ENCODE measurements at places on chromosomes 13 and 19.

GRCh38 chr19:28285078-28285477, 927.9 kb downstream of the UQCRFS1 start:
- no peak for DNase-seq
- no peaks in the 10 kb centered on the region for H3K36me3 ChIP-seq
- H3K27me3 ChIP-seq, result no peaks in the 10 kb centered on the region
- no peak overlapping the region for H3K4me3 ChIP-seq

DNA sequence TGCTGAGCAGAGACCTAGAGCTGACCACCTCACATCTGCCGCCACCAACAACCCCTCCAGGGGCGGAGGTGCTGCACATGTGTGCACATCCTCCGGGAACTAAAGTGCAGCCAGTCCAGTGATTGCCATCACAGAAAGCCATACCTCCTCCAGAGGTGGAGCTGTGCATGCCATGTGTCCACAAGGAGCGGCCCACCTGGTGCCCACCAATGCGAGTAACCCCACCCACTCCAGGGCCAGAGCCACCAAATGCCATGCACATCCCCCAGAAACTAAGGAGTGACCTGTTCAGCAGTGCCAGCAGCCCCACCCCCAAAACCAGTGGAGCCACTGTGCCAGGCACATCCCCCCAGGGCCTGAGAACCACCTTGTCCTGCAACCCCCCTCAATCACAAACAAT, 557.9 kb downstream of the UQCRFS1 start:
- H3K27ac ChIP-seq, result no peak overlapping the region
- H3K4me3 ChIP-seq, result no peak overlapping the region
- no peaks in the 10 kb centered on the region for H3K4me1 ChIP-seq
- no peaks in the 10 kb centered on the region for H3K27me3 ChIP-seq
- no peak for DNase-seq

DNA sequence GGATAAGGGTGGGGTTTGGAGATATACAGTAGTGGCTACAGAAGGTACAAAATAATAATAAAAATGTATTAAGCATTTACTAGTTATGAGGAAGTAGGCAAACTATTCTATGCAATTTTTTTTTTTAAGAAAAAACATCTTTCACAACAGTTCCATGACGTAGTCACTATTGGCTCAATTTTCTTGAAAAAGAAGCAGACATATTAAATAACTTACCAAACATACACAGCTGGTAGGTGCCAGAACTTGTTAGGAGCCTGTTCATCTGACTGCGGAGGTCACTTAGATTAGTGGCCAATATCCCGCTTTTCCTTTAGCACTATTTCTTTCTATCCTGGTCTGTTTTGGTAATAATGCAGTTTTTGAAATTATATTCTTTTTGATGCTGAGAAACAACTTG, 593.5 kb downstream of the KCTD12 start:
- H3K27ac ChIP-seq, result no peak overlapping the region
- DNase-seq, result no peak
- H3K4me3 ChIP-seq, result no peak overlapping the region
- no peaks in the 10 kb centered on the region for H3K27me3 ChIP-seq
- no peaks in the 10 kb centered on the region for H3K36me3 ChIP-seq

DNA sequence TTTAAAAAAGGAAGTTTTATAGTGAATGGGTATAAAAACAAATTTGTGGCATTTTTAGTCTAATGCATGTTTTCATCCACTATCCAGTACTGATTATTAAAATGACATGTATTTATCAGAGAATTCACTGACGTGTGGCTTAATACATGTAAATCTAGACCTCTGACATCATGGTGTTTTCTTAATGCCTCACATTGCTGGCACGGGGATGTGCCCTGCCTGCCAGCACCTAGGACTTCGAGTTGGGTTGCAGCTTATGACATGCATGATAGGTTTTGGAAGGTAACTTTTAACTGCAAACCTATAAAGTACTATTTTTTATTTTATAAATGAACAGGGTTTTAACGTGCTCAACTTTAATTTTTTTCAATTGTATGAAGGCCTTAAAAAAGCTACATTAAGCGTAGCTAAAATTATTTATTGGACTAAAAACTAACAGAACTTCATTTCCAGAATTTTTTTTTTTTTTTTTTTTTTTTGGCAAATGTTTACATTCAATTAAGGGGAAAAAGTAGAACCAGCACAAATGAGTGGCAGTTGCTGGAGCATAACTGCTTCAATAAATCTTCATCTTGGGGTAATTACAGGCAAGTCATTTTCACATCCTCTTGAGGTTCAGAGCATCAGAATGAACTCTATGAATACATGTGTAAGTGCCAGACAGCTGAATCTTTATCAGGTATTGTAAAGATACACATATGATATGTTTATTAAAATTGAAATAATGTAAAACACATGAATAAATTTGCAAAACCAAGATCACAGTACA, 16.3 kb downstream of the METTL21C start:
- DNase-seq, result no peak
- H3K4me1 ChIP-seq, result peaks cover 15% of the 10 kb centered on the region
- H3K4me3 ChIP-seq, result no peak overlapping the region
- H3K27ac ChIP-seq, result no peak overlapping the region
- H3K36me3 ChIP-seq, result peaks cover 34% of the 10 kb centered on the region
- H3K27me3 ChIP-seq, result no peaks in the 10 kb centered on the region

GRCh38 chr13:36674337-36675212, 755 bp downstream of the SERTM1 start:
- H3K4me1 ChIP-seq, result no peaks in the 10 kb centered on the region
- H3K27me3 ChIP-seq, result peaks cover 38% of the 10 kb centered on the region
- no peak overlapping the region for H3K27ac ChIP-seq
- H3K4me3 ChIP-seq, result no peak overlapping the region
- H3K36me3 ChIP-seq, result no peaks in the 10 kb centered on the region

- no peak for DNase-seq
- H3K4me3 ChIP-seq, result peak within 1 kb of the TSS; percentile 31
- no peaks in the 10 kb centered on the region for H3K36me3 ChIP-seq
- H3K4me1 ChIP-seq, result peaks cover 7% of the 10 kb centered on the region
These were observed at the start of gene WTIP for GRCh38 chr19:34480971-34481841. Gene WTIP (plus strand): TSS chr19:34481758. CDS start chr19:34481975, 217 bp downstream.

GRCh38 chr13:100535426-100536135, 53.0 kb downstream of the GGACT start:
- H3K27ac ChIP-seq, result no peak overlapping the region
- H3K27me3 ChIP-seq, result peaks cover 9% of the 10 kb centered on the region
- H3K36me3 ChIP-seq, result peaks cover 3% of the 10 kb centered on the region
